ENCODE measurements at places on chromosomes 12 and 14. TPM values are rescaled to one million over a fixed set of nuclear protein-coding genes. Genes with fewer than 3 reads are reported as not detected.

SERPINA1 gene
- total RNA-seq: not detected

COCH gene
- 0.36 TPM for total RNA-seq

LDHB gene
- total RNA-seq: 295 TPM

IRF2BPL gene
- total RNA-seq: 135 TPM

LIN7A gene
- total RNA-seq: 6.1 TPM

TPH2 gene
- total RNA-seq: not detected

YY1 gene
- total RNA-seq: 51.9 TPM

ZNF705A gene
- total RNA-seq: not detected

C14orf39 gene
- 0.16 TPM for total RNA-seq

DHH gene
- not detected for total RNA-seq

BAZ1A gene
- 24.3 TPM for total RNA-seq

SOAT2 gene
- 0.49 TPM for total RNA-seq

KRT73 gene
- total RNA-seq: not detected

PLBD1 gene
- total RNA-seq: 3.1 TPM

KCNC2 gene
- not detected for total RNA-seq

INSM2 gene
- not detected for total RNA-seq

ADCY6 gene
- 34.9 TPM for total RNA-seq

ADAM21 gene
- total RNA-seq: not detected

DNAI7 gene
- not detected for total RNA-seq

AHNAK2 gene
- total RNA-seq: 167 TPM

MDP1 gene
- 15.1 TPM for total RNA-seq

SLC17A8 gene
- total RNA-seq: not detected

SLCO1B1 gene
- total RNA-seq: not detected

RIMKLB gene
- 35.9 TPM for total RNA-seq

HOXC6 gene
- not detected for total RNA-seq

Measured in hair follicle dermal papilla cell (primary cell).